H9 (cell line): ENCODE measurements at places on chromosomes 12 and 14. TPM values are rescaled to one million over a fixed set of nuclear protein-coding genes. Genes with fewer than 3 reads are reported as not detected.

Gene MMP19
- 1.7 and 2.4 TPM in 2 replicates for total RNA-seq

Gene TEX52
- total RNA-seq, result 0.20 TPM in 2 replicates

DNA sequence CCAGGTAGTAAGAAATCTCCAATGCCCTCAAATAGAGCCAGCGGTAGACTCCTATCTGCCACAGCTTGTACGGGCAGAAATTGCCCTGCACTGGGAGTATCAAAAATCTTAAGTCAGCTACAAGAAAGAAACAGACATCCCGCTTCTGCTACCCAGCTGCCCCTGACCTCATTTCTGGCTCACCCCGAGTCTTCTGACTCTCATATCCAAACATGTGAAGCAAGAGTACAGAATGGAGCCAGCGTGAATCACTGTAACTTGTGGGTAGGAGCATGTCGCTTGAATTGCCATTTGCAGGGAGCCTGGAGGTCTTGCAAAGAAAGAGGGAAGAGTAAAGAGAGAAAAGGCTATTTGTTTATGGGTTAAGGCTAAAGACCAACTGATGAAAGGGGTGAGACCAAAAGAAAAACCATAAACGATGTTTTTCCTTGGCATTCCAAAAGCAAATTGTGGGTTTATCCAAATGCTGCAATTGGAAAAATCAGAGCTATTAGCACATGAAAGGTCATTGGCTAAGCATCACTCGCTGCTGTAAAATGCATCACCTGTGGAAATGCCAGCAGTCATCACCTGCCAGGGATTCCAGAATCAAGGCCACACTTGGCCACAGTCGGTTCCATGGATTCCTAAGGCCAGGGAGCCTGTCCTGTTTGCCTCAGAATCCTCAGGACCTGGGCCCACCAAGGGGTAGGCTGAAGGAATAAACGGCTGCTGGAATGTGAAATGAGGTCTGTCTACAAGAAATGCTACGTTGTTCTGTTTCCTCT is 86.6 kb downstream of the FOXN3 start:
- DNase-seq, result no peak

- DNase-seq, result peak; percentile 41
Measured at GRCh38 chr12:89225401-89225800, 126.9 kb downstream of the DUSP6 start.

DNA sequence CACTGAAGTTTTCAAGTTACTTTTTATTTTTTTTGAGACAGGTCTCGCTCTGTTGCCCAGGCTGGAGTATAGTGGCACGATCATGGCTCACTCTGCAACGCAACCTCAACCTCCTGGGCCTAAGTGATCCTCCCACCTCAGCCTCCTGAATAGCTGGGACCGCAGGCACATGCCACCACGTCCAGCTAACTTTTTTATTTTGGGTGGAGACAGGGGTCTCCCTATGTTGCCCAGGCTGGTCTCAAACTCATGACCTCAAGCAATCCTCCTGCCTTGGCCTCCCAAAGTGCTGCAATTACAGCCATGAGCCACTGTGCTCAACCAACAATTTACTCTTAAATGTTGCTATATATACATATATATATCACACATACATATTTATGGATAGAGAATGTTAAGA is 27.4 kb upstream of the LGALS3 start:
- no peak for DNase-seq

- DNase-seq, result no peak
Measured at GRCh38 chr12:103962493-103962892, 3.2 kb upstream of the TDG start.

- DNase-seq, result no peak
Measured at GRCh38 chr12:3251067-3251466, 173.9 kb downstream of the TSPAN9 start.

DNA sequence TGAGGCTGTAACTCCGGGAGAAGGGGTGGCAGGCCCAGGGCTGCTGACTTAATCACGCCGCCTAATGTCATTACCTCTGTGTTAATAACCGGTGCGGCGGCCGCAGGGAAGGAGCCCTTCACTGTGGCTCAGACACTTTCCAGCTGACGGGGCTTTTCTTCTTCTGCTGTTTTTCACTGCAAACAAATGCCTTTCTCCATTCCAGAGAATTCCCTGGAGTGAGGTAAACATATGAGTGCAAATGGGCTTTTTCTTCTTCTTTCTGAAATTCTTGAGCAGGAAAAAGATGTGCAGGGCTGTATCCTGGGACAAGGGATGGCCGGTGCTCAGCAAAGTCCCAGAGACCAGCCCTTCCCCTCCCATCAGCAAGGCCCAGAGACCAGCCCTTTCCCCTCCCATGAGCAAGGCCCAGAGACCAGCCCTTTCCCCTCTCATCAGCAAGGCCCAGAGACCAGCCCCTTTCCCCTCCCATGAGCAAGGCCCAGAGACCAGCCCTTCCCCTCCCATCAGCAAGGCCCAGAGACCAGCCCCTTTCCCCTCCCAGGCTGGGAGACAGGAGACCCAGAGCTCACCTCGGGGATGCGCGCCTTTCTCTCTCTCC is 33.4 kb upstream of the FAM181A start:
- DNase-seq, result peak; percentile 93

GRCh38 chr12:87302126-87302745 is 727.0 kb downstream of the C12orf50 start:
- DNase-seq, result no peak

DNA sequence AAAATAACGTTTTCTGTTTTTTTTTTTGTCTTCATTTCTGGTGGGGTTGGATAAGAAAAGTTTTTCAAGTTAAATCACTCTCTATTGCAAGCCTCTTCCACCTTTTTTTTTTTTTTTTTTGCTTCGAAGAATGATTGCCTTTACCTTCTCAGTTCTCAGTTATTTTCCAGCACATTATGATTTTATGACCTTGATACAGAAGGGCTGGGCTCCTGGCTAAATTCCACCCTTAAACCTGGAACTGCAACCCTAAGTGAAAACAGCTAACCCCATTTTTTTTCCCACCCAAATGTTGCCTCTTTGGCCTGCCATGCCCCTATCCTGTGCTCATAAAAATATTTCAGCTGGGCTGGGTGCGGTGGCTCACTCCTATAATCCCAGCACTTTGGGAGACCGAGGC is 31.4 kb downstream of the PSEN1 start:
- no peak for DNase-seq

- DNase-seq, result no peak
Measured at GRCh38 chr12:3527181-3527580, 36.2 kb downstream of the PRMT8 start.

- no peak for DNase-seq
Measured at GRCh38 chr14:75884198-75884611, 97.6 kb downstream of the TGFB3 start.

GRCh38 chr14:36647824-36648753 is 13.6 kb upstream of the PAX9 start:
- peak; percentile 83 for DNase-seq

GRCh38 chr12:101963697-101964096 is 86.3 kb downstream of the DRAM1 start:
- no peak for DNase-seq
